AG04450 (cell line): ENCODE measurements at places on chromosomes 1 and 21. TPM values are rescaled to one million over a fixed set of nuclear protein-coding genes. Genes with fewer than 3 reads are reported as not detected.

DNA sequence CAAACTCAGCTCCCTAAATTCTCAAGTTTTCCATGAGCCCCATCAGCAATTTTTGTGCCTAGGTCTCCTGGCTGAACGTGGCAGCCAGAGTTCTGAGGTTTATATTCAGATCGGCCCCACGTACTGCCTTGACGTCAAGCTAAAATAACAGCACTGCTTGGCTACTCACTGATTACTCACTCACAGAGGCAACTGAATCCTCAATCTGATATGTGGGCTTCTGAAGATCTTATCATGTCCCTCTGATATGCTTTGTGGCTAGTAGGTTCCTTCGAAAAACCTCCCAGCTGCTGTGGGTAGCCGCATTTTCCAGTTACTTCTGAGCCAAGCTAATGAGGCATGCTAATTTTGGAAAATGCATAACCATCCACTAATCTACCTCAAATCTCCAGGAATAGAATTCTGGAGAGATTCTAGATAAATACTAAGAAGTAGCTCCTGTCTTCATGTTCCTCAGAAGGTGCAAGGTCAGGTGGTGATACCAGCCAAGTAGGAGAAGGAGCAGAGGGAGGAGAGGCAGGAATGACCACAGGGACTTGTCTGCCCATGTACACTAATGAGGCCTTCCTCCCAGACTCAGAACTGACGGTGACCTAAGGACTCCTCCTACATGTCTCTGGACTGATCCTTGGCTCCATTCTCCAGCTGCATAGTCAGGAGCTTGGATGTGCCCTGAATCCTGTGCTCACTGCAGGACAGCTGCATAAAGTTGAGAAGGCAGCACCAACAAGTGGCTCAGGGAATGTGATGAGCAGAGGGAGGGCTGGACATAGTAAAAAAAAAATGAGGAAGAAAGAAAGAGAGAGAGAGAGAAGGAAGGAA is 263.7 kb downstream of the TNR start:
- no peak for DNase-seq

DNA sequence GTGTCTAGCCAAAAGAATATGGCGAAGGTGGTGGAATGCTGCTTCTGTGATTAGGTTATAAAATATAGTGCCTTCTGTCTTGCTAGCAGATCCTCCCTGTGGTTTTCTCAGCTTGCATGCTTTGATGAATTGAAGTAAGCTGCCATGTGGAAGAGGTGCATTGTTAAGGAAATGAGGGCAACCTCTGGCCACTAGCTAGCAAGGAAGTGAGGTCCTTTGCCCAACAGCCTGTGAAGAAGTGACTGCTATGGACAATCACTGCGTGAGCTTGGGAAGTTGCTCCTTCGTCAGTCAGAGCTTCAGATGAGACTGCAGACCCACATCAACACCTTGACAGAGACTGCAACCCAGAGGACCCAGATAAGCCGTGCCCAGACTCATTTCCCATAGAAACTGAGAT is 109.4 kb downstream of the GIPC2 start:
- no peak for DNase-seq

- no peak for DNase-seq
Observed at GRCh38 chr1:57376041-57376440, 47.8 kb downstream of the DAB1 start.

DNA sequence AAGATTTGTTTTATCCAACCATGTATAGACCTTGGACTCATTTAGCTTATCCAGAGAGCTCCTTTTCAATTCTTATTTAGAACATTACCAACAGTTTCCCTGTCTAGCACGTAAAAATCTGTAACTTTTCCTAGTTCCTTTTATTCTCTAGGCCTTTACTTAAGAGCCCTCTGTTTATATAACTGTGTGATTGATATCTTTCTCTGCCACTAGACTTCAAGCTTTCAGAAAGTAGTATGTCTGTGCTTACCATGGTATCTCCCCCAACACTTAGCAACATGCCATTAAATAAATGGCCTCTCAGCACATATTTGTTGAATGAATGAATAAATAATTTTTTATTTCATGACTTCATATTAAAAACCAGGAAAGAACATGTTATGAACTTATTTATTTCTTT is 209.4 kb downstream of the PTPRC start:
- DNase-seq, result no peak

DNA sequence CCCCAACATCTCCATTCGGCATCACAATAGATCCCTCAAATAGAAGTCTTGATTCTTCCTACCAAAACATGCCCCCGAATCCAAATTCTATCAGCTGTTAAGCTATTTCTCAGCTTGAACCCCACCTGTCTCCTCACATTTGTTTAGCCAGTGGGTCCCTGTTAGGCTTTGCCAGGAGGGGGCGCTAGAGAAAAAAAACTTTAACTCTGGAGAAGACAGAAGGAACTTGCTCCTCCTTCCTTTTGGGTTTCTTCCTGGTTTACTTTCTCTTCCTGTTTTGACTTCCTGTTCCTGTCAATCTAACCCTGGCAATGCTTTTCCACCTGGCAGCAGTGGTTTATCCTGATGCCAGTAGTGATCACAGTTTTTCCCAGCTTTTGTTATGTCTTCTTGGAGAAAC is 95.6 kb upstream of the KCNK1 start:
- DNase-seq, result no peak

DNA sequence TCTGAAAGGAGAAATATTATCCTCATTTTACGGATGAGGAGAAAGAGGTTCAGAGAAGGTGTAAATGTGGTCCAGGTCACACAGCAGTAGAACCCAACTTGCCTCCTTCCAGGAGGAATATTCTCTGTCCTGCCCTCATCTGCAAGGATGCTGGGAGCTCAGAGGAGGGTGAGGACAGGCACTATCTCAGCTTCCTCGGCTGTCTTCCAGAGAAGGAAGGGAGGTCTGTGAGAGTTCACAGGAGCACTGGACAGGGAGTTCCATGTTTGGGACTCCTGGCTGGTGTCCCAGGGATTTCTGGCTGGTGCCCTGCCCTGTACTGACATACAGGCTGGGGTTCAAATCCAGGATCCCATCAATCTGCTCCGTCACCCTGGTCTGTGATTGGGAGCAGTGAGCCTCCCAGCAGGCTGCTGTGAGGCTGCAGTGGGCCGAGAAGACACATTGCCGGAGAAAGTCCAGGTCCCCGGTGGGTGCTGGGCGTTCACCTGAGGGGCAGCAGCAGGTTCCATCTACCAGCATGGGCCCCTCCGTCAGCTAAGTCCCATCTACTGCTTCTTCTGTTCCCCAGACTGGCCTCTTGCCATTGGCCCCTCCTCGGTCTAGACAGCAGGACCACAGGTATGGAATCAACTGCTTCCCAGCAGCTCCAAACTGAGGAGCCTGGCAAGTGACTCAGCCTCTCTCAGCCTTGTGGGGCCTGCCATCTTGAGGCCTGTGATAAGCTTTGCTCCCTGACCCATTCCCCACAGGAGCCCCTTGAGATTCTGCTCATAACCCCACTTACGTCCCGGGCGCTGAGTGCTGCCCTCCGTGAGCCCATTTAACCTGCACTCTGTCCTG is 8.5 kb upstream of the BSND start:
- no peak for DNase-seq

- DNase-seq, result peak; percentile 13
Observed at GRCh38 chr1:14413819-14414490, 184.5 kb upstream of the KAZN start.

- no peak for DNase-seq
Observed at GRCh38 chr1:7002728-7003127, 217.5 kb downstream of the CAMTA1 start.

- no peak for DNase-seq
Observed at GRCh38 chr1:167057241-167057688, 32.9 kb downstream of the GPA33 start.

GRCh38 chr1:30242722-30243457 is 480.5 kb downstream of the MATN1 start:
- no peak for DNase-seq

DNA sequence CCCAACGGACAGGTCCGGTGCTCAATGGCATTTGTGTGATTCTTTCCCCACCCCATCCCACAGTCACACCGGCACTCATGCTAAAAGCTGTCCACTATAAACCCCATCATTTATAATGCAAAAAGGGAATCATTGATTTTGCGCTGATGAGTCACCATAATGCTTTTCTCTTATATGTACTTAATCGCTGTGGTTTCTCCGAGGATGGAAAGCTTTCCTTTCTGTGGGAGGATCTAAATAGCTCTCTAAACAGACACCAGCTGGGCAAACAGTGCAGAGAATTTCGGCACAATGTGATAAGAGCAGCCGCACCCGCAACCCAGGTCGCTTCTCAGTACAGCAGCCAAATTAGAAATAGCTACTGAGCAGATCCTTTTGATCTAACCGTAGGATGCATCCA is 85.6 kb downstream of the SETD4 start:
- no peak for DNase-seq

DNA sequence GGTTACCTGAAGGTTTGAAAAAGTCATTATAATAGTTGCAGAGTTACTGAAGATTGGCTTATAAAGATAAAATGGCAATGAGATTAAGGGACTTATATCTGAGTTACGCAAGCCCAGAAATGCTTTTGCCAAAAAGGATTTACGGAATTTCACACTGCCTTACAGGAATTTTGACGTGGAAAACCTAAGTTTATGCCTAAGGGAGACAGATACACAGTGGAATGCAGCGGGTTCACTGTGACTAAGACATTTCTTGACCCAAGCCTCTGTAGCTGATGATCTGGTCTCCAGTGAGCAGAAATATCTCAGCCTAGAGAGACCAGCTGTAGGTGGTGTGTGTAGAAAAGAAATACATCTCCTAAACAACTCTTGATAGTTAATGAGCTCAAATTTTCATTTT is 10.1 kb upstream of the EXO1 start:
- DNase-seq, result peak; percentile 94

DNA sequence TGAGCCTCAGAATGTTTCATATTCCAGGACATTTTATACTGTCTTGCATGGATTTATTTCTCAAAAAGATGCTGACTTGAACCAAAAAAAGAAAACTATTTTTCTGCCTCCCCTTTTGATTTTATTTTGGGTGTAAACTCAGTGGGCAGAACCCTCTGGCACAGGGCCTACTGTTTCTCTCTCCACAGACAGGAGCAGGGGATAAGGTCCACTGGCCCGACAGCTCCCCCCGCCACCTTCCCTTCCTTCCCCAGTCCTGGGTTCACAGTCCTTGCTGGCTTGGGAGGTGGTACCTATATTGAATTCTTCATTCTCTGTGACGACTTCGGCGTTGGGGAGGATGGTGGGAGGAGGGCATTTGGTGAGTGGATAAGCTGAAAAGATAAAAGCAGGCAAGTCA is 114.3 kb downstream of the ZSCAN20 start:
- DNase-seq, result no peak

- DNase-seq, result no peak
Observed at GRCh38 chr1:221663321-221663720, 78.6 kb downstream of the DUSP10 start.

- peak; percentile 47 for DNase-seq
Observed at GRCh38 chr1:179016706-179017382, 8.8 kb upstream of the FAM20B start.

- no peak for DNase-seq
Observed at GRCh38 chr1:181438013-181438412, 45.3 kb upstream of the CACNA1E start.

- DNase-seq, result no peak
Observed at GRCh38 chr1:62433861-62434617, 2.8 kb upstream of the USP1 start.

DNA sequence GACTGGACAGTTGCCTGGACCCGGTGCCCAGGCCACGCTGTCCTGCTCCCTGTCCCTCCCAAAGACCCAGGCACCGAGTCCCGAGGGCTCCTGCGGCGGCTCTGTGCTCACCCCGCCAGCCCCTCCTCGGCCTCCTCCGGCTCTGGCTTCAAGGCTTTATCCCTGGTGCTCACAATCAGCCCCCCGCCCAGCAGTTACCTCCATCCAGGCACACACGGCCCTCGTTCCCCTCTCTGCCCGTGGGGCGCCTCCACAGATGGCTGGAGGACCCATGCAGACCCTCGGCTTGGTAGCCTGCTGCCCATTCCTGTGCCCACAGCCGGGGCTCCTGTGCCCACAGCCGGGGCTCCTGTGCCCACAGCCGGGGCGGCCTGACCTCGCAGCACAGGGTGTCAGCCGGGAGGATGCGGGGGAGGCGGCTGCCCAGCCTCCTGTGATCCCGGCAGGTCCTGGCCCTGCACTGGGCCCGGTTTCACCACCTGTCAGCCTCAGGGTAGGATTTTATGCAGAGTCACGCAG is 52.3 kb upstream of the COL18A1 start:
- DNase-seq, result no peak

DNA sequence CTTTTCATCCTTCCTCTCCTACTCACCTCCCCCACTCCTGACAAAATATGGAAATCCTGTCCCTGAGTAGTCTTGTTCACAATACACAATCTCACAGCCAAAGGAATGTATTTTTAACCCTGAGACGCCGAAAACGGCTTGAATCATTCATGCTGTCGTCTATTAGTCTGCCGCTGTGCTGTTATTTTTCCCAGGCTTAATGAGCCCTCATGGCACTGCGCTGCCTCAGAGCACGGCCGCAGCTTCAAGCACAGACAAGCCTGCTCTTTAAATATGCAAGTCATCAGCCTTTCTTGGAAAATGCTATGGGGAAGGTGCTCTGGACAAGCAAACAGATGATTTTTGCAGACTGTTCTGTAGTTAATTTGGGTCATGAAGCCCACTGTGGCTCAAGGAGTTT is 302.7 kb downstream of the DISC1 start:
- no peak for DNase-seq

DNA sequence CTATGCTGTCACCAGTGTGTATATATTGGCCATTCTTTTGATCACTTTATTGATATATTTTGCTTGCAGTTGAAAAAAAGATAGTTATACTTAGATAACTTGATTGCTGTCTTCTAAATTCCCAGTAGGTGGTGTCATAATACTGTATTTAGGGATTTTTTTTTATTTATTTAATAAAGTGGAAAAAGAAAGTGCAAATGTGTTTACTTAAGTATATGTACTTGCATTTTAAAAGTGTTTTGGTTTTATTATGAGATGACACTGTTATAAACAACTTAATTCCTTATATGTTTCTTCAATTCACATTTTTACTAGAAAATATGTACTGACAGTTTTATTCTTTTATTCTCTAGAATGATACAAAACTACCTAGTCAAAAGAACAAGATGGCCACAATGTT is 164.8 kb downstream of the USP25 start:
- DNase-seq, result no peak

- DNase-seq, result no peak
Observed at GRCh38 chr1:230568676-230569075, 73.6 kb upstream of the COG2 start.

GRCh38 chr21:44089001-44089911 is 17.9 kb upstream of the PWP2 start:
- no peak for DNase-seq

The MIXL1 gene
- polyA plus RNA-seq, result 0.12 and 0.21 TPM in 2 replicates

The FABP3 gene
- polyA plus RNA-seq, result 14.5 and 19.8 TPM in 2 replicates

The PYHIN1 gene
- not detected in 2 replicates for polyA plus RNA-seq

The CD48 gene
- polyA plus RNA-seq, result not detected in 2 replicates

The GJA9 gene
- polyA plus RNA-seq, result not detected in 2 replicates

The PGBD5 gene
- polyA plus RNA-seq, result 1.0 and 1.1 TPM in 2 replicates

The WDR64 gene
- polyA plus RNA-seq, result not detected in 2 replicates

The LAMC2 gene
- 1.5 and 1.6 TPM in 2 replicates for polyA plus RNA-seq

The MYOG gene
- not detected in 2 replicates for polyA plus RNA-seq

The NBPF20 gene
- polyA plus RNA-seq, result 5.1 and 5.7 TPM in 2 replicates

The SLC6A17 gene
- 0.02 and 0.05 TPM in 2 replicates for polyA plus RNA-seq

The RIPPLY3 gene
- 0.04 TPM in 1 of 2 replicates, not detected in the other for polyA plus RNA-seq
